ENCODE measurements at places on chromosomes 1 and 21.
A peak's percentile ranks its signal among the peaks of the same experiment; 100 is the strongest.

- DNase-seq = no peak
Measured at GRCh38 chr1:218742467-218743262, 397.5 kb downstream of the TGFB2 start.

GRCh38 chr1:231949277-231950091, 322.9 kb downstream of the DISC1 start:
- no peak for DNase-seq

DNA sequence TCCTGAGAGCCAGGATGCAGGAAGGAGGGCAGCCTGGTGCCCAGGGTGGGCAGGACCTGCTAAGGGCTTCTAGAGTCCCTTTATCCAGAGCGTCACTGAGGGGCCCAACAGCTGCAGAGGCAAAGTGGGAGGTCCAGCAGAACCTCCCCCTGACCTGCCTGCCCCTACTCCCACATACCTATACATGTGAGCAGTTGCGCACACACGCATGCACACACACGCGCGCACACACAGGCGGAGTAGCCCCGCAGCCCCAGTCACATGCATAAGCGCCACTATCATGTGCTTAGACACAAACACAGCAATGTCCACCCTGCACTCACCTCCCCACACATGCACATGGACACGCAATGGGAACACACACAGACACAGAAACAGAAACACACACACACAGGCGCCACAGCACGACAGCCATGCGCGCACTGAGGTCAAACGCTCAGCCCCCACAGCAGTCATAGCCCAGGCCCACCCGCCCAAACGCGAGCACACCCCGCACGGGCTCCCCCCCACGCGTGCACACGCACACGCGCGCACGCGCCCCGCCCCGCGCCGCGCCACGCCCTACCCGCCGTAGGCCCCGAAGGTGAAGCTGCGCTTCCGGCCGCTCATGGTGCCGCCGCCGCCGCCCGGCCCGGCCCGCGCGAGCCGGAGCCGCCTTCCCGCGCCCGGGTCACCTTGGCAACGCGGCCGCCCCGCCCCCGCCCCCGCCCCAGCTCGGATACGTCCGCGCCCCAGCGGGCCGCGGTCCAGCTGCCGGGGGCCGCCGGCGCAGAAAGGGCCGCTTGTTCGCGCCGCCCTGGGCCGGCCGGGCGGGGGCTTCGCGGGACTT, 17.7 kb downstream of the RAP1GAP start:
- peak; percentile 39 for DNase-seq

GRCh38 chr1:193299038-193299437, 112.6 kb upstream of the B3GALT2 start:
- DNase-seq = no peak

GRCh38 chr1:29292344-29292743, 56.0 kb downstream of the PTPRU start:
- no peak for DNase-seq

DNA sequence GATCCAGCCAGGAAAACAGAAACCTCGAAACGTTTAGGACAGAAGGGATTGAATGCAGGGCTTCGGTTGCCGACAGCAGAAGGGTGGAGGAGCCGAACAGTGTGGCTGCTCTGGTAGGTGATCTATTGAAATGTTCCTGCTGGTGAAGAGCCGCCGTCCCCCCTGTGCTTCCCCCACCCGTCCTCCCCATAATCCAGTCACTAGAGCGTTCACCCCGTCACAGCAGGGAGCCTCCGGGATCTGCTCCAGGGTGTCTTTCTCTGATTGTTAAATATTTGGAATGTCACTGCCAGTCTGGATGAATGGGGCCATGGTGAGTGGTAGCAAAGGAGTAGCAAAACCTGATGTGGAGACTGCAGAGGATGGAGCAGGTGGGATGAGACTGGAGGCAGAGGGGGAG, 255.1 kb upstream of the CSF3R start:
- DNase-seq = no peak

- DNase-seq = no peak
Measured at GRCh38 chr21:19440792-19441655, 1037.4 kb upstream of the TMPRSS15 start.

DNA sequence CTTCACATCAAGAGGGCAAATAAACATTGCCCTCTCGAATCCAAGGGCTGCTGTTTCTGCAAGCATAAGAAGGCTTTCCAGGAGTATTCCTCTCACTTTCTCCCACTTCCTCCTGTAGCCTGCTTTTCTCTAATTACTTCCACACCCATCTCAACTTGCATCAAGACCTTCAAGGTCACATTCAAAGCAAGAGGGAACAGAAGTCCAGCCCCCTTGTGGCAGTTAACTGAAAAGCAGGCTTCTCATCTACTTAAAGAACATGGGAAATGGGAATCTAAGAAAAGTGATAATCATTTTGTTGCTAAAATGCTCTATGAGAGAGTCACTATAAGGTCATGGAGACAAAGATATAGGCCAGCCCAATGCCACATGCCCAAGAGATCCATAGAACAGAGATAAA, 874.4 kb downstream of the KCNT2 start:
- no peak for DNase-seq
